CD4-positive, alpha-beta T cell treated with Interleukin-4 for 1 hour (primary cell): ENCODE measurements at places on chromosomes 16 and 17.
A peak's percentile ranks its signal among the peaks of the same experiment; 100 is the strongest.

GRCh38 chr16:57639172-57639887, 10.9 kb downstream of the ADGRG1 start:
- DNase-seq, result peak; percentile 19

- peak; percentile 80 for DNase-seq
Measured at GRCh38 chr16:23803591-23804123, 32.1 kb upstream of the PRKCB start.

DNA sequence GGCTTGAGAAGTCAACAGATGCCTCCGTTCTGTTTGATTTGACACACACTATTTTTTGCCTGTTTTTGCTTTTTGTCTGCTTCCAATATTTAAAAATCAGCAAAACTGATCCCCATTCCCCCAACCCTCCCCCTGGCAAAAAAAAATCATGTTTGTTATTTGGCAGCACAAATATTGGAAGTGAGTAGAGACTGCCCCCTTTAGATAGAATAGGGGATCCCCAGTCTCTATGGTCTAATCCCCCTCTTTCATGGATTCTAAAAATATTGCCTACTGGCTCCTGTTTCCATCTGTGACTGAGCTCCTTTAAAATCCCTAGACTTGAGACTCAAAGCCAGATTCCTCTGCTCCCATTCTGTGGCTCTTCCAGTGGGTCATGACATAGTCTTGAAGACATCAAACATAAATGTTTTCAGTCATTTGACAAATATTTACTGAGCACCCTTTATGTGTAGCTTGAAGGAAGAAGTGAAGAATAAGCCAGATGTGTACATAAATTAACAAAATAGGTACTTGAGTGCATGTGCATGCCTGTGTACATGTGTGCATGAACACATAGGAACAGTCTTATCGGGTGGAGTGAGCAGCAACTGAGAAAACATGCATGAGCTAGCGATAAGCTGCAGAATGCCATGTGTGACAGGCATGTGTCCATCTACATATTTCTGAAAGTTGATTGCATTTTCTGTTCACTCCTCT, 101.2 kb downstream of the SALL1 start:
- DNase-seq, result no peak

DNA sequence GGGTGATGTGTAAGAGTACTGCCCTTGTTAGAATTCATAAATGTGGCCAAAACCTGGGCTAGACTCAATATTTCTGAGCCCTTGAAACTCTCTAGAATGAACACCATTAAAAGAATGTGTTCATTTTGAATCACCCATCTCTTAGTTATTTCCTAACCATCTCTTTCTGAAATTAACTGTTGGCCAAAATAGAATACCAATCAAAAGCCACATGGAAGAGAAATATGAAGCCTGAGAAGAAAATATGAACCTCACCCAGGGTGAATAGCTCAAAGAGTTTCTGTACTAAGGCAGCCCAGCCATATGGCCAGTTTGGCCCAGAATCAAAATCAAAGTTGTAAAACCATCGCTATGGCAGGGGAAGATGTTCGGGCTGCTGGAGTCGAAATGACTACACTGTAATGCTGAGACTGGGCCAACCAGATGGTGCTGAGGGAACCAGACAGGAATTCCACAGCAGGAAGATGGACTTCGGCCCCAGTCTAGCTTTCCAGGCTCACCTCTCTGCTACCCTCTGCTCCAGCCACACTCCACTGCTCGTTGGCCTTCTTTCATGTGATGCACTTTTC, 154.3 kb upstream of the ZFHX3 start:
- DNase-seq, result no peak

DNA sequence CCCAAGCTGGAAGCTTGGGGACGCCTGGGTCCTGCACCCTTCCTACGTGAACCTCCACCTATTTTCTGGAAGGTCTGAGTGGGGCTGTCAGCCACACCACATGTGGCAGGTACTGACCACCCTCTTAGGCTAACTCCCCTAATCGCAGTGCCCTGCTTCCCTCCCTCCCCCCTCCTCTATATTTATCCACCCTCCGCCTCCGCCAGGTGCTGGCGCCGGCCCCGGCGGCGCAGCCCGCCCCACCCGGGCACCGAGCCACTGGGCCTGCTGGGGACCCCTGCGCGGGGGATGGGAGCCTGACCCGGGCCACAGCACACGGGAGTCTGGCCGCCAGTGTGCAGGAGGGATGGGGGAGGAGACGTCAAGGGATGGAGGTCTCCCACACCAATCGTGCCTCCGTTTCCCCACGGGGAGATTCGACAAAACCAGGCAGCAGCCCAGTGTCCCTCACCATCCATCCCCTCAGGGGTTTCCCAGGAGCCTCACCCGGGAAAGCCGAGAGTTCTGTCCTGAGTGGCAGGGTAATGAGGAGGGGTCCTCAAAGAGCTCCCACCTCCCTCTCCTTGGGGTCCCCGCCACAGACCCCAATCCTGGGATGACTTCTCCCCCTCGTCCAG, 1.3 kb downstream of the PLEKHH3 start:
- DNase-seq, result no peak

DNA sequence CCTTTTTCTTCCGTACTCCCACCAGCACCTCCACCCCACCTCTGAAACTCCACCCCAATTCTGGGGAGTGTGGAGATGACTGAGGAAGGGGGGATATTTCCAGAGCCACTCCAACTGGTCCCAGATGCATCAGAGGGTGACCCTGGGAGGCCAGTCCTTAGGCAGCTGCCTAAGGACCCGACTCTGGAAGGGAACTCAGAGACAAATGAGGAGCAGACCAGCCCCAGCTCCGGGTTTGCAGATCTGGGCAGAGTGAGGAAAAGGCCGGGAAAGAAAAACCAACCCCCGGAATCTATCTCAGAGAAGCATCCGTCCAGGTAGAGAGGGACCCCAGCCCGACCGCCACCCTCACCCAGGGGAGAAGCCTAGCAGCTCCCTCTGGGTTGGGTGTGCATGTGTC, 41.5 kb downstream of the SOCS3 start:
- DNase-seq, result no peak

DNA sequence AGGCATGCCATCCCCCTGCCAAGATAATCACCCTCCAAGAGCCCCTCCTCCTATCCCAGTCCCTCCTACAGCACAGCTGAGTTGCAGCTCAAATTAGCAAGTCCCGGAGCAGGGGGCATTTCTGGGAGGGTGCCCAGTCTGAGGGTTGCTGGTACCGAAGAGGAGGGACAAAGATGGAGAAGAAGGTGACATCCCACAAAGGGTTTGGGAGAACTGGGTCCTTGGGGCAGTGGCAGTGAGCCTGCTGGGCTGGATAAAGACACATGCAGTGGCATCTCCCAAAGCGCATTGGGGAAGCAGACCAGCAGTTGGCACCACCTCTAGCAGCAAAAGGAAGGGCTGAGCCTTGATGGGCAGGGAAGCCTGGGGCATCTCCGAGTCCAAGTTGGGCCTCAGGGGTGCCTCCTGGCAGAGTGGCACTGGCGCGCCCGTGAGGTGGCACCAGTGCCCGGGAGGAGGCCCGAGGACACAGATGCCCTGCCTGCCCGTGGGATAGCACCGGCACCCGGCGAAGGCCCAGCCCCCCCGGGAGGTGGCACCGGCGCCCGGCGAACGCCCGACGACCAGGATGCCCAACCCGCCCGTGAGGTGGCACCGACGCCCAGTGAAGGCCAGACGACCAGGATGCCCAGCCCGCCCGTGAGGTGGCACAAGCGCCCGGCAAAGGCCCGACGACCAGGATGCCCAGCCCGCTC, 622 bp downstream of the TOM1L2 start:
- no peak for DNase-seq

GRCh38 chr17:29111816-29112499, 68.2 kb downstream of the MYO18A start:
- peak; percentile 56 for DNase-seq

DNA sequence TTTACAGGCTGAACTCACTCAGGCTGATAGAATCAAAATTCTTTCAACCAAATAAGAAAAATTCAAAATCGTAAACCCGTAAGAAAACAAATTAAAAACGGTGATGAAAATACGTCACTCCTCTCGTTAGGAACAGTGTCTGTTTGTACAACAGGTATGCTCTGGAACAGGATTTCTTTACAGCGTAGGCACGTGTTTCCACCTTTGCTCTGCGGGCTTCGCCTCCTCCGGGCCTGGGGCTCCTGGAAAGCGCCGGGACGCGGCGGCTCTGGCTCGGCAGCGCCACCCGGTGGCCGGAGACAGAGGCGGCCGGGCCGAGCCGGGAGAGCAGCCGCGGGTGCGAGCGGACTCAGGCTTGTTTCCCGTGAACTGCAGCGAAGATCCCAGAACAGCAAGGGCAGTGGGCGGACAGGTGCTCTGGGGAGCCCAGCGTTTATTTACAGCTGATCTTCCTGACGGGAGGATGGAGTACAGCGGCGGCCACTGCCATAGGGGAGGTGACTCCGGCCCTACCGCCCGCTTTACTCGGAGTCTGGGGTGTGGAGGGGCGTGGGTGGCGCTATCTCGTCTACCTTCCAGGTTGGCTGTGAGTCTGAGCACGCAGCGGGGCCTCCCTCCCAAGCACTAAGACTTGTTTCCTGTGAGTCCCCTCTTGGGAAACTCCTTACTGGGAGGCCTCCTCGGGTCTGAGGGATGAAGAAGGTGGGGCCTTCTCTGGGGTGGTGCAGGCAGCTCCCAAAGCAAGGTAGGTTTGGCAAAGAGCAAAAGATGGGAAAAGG, 40.5 kb upstream of the ATP2A3 start:
- peak; percentile 51 for DNase-seq
